ENCODE measurements at places on chromosomes 6 and 20.
A peak's percentile ranks its signal among the peaks of the same experiment; 100 is the strongest.

DNA sequence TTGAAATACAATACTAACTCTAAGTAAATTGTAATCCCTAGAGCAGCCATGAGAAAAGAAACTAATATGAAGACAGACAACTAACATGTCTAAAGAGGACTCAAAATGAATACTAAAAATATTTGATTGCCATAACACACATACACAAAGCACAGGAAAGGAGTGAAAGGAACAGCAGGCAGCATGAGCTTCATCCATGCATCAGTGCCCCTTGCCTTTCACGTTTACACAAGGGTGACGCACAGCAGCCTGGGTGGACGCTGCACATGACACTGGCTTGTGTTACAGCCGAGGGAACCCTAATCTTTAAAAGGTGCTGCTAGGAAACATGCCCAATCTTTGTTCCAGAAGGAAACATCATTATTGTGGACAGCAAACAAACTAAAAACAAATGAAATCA is 123.5 kb downstream of the MAN1A1 start:
- no peak for DNase-seq

GRCh38 chr6:18330548-18331081 is 56.5 kb upstream of the RNF144B start:
- no peak for DNase-seq

DNA sequence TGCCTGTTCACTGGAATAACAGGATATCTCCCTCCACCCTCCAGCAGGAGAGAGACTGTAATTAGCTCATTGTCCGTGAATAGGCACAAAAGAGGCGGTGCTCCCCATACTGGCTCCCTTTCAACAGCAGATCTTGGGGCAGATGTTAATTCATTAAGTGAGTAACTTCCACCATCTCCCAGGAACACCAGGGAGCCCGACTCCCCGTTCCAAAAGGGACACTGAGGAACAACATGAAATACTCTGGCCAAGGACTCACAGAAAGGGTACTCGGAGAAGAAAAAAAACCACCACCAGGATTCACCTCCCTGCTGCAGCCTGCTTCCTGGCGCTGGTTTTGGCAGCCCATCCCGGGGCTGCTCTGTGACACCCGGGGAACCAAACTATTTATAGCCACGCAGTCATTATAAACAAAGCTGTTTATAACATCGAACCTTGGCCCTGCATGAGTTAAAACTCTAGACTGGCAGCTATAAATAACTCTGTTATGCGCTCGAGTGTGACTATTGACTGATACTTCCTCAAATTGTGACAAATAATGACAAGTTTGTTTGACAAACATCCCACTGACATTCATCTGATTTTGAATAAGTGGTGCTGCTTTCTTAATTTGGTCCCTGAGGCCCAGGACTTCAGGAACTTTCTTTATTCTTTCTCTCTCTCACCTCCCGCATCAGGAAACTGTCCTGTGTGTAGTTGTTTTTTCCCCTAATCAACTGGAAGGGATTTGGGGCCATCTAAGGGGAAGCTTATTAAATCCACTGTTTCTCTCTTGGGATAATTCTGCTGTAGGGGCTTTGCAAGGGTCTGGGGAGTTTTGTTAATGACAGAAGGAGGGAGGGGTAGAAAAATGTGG is 521.6 kb downstream of the CD83 start:
- DNase-seq, result peak; percentile 57

DNA sequence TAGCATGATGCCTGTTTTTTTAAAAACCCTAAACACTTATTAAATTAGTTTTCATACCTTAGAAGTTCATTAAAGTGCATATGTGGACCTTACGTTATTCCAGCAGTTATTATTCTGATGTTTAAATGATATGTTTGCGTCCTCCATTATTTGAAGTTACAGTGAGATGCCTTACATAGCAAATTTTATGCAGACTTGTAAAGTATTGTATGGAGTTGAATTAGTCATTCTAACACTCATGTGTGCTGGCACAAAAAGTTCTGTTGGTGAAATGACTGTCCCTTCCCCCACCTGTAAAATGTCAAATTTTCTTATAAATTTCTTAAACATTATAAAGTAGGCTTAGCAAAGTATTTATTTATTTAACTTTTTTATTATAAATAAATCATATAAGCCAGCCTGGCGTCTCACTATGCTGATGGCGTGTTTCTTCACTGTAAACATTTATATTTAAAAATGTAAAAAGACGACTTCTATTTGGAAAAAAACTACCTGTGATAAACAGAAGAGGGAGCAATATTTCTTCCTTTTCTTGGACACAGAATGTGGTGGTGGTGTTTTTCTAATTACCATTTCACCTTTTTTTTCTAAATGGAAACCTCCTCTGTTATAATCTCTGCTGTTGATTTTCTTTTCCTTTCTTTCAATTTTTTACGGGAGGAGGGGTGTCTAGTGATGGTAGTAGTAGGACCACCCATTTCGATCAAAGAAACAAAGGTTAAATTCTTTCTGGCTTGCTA is 155.4 kb downstream of the RFPL4B start:
- peak; percentile 38 for DNase-seq

- no peak for DNase-seq
These were observed 85.5 kb upstream of the FRMD1 start for GRCh38 chr6:168164462-168165061.

GRCh38 chr20:52204136-52204535 is 12.6 kb upstream of the ZFP64 start:
- no peak for DNase-seq

DNA sequence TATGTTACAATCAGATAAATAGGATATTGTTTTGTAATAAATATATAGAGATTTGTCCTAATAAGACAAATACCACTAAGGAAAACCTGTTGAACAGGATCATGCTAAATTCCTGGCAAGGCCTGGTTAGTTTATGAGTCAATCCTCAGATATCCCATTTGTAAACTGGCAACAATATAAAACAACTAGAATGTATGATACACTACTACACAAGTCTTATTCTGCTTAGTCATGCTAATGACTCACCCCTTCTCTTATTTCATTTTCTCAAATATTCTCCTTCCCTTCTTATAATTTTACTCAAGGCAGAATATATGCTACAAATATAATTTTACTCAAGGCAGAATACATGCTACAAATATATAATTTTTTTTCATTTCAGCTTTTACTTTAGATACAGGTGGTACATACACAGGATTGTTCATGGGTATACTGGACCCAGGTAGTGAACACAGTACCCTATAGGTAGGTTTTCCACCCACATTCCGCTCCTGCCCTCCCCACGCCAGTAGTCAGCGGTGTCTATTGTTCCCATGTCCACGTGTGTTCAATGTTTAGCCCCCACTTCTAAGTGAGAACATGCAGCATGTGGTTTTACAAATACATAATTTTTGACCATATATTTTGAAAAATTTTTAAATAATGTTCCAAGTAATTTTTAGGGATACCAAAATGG is 6.3 kb downstream of the OSER1 start:
- peak; percentile 12 for DNase-seq
